ENCODE measurements at places on chromosomes 2 and 18.

DNA sequence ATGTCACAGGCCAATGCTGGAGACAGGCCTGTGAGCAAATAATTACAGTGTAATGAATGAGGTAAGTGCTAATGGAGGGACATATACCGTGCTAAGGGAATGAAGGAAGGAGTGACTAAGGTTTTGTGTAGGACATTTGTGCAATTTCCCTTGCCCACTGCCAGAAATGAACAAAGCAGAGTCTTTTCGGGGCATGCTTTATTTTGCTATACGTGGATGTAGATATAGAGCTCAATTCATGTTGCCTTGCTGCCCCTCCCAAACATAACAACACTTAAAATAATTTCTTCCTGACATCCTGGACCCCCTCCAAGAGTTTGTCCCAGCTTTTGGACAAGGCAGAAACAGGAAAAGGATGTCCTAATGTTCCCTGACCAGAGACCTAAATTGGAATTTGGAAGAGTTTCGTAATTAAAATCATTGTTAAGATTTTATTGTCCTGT lies 23.7 kb upstream of the CD28 start:
- DNase-seq: no peak

DNA sequence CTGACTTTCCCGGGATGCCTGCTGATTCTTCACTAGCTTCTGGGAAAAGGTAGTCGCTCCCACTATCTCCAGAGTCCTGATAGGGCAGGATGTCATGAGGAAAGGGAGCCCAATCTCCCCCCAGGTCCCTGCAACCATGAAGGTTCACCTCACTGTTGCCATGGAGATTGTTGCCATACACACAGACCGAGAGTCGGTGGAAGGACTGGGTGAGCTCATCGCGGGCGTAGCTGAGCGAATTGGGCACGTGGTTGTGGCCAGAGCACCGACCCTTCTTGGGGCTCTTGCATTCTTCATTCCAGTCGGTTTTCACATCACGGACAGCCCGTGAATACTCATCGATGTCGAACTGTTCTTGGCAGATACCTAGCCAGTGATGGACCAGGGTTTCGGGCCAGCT lies 97.4 kb downstream of the MEP1B start:
- no peak for DNase-seq

DNA sequence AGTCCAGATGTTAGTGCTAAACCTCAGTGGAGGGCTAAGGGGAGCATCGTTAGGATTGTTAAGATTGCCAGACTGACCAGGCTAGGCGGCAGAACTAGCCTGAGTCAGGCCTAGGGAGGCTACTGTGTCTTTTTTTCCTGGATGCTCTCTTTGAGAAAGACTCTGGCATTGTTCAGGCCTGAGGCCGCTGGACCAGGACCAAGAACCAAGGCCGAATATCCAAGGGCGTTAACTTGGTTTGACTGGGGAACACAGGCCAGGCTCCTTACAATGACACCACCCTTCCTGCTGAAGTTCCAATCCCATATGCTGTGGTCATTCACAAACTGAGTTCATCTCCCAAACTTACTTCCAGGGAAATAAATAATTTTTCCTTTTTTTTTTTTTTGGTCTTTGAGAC lies 10.6 kb downstream of the HTRA2 start:
- no peak for DNase-seq

GRCh38 chr2:133420788-133421187 lies 147.5 kb downstream of the NCKAP5 start:
- DNase-seq: no peak

DNA sequence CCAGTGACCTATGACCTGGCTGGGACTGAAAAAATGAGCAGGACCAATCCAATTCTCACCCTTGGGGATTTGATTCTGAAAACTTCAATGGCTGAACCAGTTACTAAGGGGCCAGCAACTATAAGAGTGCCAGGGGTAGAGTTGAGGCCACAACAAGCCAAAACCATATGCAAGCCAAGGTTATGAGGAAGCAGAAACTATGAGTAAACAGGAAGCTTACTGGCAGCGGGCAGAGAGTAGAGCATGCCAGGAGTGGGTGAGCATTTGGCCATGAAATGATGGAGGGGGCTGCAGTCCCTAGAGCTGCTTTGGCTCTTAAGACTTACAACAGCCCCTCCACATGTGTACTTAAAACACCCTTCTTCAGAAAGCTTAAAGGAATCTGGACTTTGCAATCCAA lies 82.4 kb downstream of the RBMS1 start:
- DNase-seq: peak; percentile 17

GRCh38 chr2:239118675-239119211 lies 270.9 kb downstream of the TWIST2 start:
- no peak for DNase-seq

GRCh38 chr2:23349508-23349907 lies 35.5 kb upstream of the KLHL29 start:
- no peak for DNase-seq

DNA sequence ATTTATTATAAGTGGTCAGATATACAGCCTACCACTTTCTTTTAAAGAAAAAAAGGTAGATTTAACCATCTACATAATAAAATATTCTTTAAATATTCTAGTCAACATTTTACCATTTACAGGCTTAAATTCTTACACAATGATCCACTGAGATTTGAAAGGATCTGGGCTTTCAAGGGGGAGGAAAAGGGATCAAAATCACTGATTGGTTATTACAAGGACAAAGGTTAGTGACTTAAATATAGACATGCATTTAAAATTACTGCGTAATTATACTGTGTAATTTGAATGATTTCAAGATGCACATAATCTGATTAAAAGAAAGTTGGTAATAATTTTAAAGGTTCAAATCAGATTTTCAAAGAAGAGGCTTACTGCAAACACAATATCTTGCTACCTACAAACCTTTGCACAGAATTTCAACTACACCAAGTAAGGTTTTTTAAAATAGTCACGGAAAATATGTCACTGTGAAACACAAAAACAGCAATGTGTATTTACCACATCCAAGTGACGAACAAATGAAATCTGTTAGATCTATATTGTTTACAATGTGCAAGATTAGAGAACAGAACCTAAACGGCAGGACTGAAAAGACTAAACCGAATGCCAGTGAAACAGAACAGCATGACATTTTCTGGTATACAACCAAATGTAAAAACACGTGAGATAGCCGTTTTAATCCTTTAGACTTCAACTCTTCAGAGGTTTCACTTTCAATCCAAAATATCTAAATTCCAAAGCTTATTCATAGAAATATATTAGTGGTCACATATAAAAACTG lies 40.8 kb downstream of the RTN4 start:
- DNase-seq: no peak

DNA sequence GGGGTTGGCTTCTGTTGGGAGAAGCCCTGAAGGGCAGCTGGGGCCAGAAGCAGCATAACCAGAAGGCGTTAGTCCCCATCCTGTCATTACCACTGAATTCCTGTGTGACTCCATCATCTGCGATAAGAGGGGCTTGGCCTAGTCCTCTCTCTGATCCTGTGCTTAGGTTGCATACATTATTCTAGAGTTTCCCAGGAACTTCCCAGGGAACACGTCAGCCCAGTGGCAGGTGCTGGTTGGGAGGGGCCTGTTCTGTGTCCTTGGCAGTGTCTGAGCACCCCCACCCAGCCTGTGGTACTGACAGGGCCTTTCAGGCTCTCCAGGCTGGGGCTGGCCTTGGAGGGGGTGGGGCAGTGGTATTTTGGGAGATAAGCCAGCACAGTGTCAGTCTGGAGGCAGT lies 4.5 kb upstream of the TOGARAM2 start:
- no peak for DNase-seq

- DNase-seq: no peak
Observed at GRCh38 chr18:46322941-46323340, 218.8 kb downstream of the HAUS1 start.

DNA sequence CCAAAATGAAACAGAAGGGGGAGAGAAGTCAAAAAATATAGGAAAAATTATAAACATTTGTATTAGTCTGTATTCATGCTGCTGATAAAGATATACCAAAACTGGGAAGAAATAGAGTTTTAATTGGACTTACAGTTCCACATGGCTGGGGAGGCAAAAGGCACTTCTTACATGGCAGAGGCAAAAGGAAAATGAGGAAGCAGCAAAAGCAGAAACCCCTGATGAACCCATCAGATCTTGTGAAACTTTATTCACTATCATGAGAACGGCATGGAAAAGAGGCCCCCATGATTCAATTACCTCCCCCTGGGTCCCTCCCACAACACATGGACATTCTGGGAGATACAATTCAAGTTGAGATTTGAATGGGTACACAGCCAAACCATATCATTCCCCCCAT lies 79.1 kb downstream of the ZRANB3 start:
- no peak for DNase-seq

- no peak for DNase-seq
Observed at GRCh38 chr18:76874642-76875389, 52.5 kb downstream of the ZNF236 start.

DNA sequence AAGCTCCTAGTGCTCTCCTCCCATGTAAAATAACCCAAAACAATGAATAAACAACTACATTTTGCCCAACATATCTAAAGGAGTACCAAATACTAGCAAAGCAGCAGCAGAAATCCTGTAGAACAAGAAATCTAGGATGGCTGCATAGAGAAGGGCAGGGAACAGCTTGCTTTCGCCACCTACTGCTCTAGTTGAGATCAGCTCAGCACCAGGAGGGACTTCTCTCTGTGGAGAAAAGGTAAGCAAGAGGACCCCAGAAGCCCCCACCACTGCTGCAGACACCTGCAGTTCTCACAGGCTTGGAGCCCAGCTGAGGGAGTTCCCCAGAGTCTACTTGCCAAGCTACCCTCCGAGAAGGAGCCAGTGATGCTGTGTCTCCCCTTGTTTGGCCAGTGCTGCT lies 243.0 kb upstream of the CHST9 start:
- no peak for DNase-seq

GRCh38 chr2:127685410-127686080 lies 10.2 kb upstream of the LIMS2 start:
- no peak for DNase-seq

- no peak for DNase-seq
Observed at GRCh38 chr2:17263570-17263968, 254.7 kb downstream of the RAD51AP2 start.

- no peak for DNase-seq
Observed at GRCh38 chr18:40949114-40949950, 1005.7 kb upstream of the PIK3C3 start.

DNA sequence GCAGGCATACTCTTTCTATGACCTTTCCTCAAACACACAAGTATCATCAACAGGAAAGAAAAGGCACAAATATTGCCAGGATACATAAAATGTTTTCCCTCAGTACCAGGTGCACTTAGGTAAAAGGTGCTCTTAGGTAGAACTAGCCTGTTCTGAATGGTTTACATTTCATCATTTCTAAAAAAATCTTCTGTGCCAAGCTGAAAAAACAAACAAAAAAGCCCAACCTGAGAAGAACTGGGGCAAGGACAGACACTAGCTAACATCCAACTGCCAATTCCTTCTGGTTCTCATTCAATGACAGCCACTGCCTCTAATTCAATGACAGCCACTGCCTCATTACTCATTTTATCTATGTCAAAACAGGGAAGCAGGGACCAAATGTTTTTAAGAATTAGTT lies 68.5 kb downstream of the SPIRE1 start:
- no peak for DNase-seq

GRCh38 chr18:76397631-76398030 lies 97.4 kb downstream of the ZNF516 start:
- DNase-seq: no peak

DNA sequence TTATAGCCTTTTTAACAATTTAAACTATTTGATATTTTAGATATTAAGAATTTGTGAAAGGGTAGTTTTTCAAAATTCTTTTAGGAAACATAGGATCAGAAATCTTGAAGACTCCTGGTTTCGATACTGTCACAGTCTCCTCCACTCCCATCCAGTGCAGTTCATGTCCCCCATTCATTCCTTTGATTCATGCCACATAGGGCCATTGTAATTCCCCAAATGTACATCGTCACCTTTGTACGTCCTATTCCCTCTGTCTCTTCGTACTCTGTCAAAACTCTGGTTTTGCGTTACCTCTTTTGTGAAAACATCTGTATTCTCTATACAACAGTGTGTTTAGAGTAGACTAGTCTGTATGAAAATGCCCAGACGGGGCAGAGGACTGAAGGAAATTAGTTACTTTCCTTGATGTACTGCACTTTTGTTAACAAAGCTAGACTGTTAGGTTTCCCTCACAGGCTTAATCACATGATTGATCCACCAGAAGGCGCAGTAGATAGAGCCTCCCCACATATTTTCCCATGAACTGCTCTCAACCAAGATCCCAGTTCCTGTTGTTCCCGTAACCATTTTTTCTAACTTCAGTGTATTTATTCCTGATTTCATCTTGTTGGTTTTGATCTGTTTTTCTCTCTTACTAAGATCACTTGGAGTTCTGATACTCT lies 2.5 kb downstream of the MRPL35 start:
- DNase-seq: no peak

GRCh38 chr2:38959466-38959865 lies 69.8 kb downstream of the ARHGEF33 start:
- DNase-seq: no peak

DNA sequence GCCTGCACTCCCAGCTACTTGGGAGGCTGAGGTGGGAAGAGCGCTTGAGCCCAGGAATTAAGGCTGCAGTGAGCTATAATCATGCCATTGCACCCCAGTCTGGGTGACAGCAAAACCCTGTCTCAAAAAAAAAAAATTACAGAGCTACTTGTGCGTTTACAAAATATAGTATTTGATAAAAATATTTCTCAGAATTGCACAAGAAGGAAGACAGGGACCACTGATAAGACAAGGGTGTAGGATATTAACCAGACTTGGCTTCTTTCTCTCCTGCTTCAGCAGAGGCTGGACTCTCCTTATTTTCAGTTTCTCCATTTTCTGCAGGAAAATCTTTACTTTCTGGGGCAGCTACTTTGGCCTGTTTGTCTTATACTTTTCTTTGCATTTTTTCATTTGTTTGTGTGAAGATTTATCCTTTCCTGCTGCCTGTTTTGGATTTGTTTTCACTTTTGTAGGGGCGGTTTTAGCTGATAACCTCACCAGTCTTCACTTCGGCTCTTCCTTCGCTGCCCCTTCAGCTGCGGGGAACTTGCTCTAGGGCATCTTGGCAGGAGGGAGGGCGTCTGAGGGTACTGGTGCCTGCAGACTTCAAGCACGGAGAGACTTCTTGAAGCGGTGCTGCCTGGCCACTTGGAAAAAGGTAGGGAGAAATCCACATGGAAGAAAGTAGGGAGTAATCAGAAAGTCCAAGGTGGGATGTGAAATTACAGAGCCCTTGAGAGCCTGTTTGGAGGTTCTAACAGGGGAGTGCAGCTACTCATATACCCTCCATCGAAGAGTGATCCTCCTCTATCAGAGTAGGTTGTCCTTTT lies 14.9 kb upstream of the ZDBF2 start:
- DNase-seq: no peak

- no peak for DNase-seq
Observed at GRCh38 chr2:140696449-140696848, 1434.4 kb downstream of the LRP1B start.

DNA sequence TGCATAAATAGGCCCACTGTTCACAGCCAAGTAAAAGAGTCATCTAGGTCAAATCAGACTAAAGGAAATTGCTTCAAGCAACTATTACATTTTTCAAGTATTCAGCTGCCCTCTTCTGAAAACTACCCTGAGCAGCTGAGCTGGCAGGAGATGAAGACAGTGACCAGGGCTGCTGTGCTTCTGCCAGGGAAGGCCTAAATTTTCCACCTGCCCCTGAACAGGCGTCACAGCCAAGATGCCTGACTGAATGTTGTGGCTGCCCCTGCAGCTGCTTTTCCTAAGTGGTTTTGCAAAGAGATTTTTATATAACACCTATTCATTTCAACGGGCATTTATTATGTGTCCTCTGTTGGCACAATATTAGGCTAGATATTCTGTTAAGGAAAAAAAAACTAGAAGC lies 96.7 kb upstream of the RPE start:
- DNase-seq: no peak

Measured in stimulated activated CD8-positive, alpha-beta memory T cell treated with anti-CD3 and anti-CD28 coated beads, Interleukin-15, amount 100 ng/mL, for 4 hours (primary cell).